T47D (cell line): ENCODE measurements at places on chromosomes 7 and 10.

GRCh38 chr10:91220954-91221675, 652 bp downstream of the PCGF5 start:
- DNase-seq: peak; percentile 54

GRCh38 chr7:57415326-57415725, 34.7 kb upstream of the ZNF716 start:
- DNase-seq: no peak

- DNase-seq: peak; percentile 28
Observed at GRCh38 chr10:52818019-52818418, 45.4 kb upstream of the MBL2 start.

DNA sequence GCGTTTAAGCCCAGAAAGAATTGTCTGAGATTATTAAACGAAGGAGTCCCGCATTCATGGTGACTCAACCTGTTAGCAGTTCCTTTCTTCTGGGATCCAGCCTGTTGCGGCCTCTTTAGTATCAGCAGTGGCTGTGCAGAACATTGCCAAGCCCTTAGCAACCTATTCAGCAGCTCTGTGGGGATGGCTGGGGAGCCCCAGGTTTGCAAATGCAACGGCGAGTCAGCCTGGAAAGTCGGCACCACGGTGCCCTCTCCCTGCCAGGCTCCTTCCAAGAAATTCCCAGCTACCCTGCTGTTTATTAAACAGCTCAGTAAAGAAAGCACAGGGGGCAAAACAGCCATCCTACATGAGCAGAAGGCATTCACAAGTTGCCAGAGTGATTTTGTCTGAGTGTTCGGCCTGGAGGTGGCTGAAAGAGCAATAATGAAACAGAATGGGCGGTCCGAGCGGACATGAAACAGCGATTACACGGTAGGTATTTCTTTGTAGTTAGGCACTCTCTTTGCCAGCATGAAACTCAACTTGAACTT, 198.3 kb downstream of the BAMBI start:
- DNase-seq: no peak

GRCh38 chr7:127578036-127578684, 7.2 kb downstream of the GCC1 start:
- DNase-seq: no peak

DNA sequence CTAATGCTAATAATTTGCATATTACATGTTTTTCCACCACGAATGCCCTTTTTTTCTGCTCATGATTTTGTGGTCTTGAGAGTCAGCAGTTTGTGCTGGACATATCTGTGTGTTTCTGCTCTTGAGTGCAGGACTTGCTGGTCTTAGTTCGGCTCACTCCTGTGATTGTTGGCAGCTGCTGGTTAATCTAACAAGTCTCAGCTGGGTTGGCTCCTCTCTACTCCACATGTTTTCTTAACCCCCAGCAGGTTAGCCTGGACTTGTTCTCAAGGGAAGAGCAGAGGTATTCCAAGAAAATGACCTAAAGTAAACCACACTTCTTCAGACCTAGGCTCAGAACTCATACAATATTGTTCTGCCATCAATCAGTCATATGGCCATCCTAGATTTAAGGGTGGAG, 1238.9 kb downstream of the XPNPEP1 start:
- DNase-seq: no peak

GRCh38 chr10:14617852-14618251, 156.8 kb downstream of the FAM107B start:
- DNase-seq: no peak

DNA sequence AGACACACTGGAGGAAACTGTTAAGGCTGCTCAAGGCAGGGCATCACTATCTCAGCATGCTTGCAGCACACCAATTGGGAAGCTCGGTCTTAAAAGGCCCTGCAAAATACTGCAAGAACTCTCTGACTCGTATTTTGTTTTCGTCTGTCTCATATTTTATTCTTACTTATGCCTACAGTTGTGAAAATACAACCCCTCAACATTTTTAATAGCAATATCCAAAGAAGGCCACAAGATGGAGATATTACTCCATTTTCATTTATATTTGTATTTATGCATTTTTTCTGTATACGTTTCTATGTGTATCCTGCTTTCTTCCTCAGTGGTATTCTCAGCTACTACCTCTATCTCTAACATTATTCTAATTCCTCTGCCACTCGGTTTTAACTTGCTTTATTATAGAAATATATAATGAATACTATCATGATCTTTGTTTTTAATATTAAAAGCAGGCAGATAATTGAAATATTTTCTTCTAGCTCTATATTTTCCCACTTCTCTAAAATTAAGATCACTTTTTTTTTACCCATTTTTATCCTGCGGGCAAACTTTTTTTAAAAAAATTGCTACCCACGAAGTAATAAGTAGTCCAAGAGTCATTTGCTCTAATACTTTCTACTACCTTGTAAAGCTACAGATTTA, 10.0 kb downstream of the DNAJC1 start:
- DNase-seq: peak; percentile 37

GRCh38 chr7:64602086-64602485, 39.2 kb upstream of the ZNF680 start:
- DNase-seq: no peak

- DNase-seq: no peak
Observed at GRCh38 chr10:60236869-60237524, 152.7 kb downstream of the ANK3 start.

- DNase-seq: no peak
Observed at GRCh38 chr10:75647675-75648074, 216.3 kb downstream of the LRMDA start.

GRCh38 chr7:131234719-131235488, 92.8 kb upstream of the MKLN1 start:
- DNase-seq: no peak

DNA sequence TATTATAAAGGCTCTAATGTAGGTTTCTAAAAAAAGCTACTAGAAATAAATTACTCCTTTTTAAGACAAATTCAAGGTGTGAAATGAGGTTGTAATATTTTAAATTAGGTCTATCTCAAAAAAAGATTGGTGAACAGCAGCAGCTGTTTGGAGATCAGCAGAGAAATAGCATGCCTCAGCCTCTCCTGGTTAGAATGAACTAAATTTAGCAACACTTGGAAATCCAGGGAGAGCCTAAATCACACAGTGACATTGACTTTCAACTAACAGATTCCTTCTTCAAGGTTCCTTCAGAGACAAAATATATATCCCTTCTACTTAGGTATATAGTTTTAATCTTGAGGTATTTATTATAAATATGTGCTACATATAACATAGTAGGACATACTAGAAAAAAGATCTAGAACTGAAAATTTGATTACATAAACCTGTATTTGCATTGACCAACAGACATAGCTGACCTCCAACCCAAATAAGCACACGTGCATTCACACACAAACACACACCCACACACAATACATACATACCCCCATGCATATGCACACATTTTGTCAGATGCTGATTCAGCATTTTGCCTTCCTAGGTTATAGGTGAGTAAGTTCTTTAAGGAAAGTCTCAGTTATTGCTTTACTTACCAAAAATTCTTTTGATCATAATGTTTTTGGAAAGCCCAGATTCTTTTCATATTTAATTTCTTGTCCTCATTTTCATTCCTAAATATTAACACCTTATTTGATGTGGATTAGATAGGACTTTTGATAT, 47.3 kb downstream of the DGKB start:
- no peak for DNase-seq

DNA sequence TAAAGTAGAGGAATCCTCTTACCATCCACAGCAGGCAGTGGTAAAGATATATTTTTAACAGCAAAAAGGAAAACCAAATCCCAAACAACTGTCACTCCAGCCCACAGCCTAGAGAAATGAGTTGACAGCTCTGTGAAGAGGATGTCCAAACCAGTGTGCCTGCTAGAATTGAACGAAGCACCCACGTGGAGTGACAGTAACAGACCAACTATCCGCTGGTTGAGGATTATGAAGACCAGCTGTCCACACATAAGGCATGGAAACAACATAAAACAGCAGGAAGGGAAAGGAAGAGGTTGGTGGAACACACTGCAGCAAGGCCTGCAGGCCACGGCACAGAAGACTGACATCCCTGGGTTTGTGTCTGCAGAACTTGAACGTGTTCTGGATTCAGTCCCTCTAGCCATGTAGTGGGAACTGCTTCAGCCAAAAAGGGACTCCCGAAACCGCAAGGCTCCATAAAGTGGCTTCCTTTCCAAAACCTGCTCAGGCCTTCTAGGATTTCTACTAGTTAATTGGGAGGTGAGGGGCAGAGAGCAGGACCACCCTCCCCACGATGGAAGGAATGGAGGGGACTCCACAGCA, 324.4 kb downstream of the BICC1 start:
- no peak for DNase-seq

GRCh38 chr10:51092402-51092801, 18.1 kb downstream of the PRKG1 start:
- peak; percentile 50 for DNase-seq

DNA sequence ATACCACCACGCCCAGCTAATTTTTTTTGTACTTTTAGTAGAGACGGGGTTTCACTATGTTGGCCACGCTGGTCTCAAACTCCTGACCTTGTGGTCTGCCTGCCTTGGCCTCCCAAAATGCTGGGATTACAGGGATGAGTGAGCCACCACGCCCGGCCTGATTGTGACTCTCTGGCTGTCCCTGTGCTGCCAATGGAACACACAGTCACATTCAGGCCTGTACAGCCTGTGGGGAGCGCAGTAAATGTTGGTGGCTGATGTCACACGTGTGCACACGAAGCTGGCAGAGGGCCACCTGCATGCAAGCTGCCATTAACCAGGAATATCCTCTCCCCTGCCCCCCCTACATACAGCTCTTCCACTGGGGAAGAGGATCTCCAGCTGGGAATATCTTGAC, 22.1 kb downstream of the POLL start:
- DNase-seq: no peak

DNA sequence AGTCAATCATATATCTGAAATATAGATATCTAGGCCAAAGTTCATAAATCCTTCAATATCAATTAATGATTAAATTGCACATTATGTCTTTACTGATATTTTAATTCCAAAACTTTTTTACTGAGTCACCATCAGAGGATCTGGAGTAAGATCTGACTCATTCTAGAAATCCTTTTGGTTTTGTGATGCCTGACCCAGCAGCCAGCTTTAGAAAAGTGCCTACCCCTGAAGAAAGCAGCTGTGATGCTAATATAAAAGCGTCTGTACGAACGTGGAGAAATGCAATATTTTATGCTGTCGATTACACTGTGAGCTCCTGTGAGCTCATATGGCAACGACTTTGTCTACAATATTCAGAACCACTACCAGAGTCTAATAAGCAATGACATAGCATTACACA, 142.5 kb upstream of the LRRTM3 start:
- no peak for DNase-seq

DNA sequence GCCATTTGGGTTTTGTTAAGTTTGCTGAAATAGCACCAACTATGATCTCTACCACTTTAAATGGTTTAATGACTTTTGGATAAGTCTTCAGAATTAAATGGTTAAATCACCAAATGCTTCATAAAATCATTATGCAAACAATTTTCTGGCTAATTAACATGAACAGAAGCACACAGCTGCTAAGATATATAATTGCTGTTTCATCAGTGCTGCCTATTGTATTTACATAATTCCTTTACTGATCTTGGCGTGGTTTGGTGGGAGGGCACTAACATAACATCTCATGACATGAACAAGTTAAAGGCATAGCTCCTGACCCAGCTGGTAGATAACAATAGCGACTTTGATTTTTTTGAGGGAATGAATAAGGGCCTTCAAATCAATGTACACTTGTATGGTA, 94.1 kb downstream of the FZD1 start:
- DNase-seq: no peak

DNA sequence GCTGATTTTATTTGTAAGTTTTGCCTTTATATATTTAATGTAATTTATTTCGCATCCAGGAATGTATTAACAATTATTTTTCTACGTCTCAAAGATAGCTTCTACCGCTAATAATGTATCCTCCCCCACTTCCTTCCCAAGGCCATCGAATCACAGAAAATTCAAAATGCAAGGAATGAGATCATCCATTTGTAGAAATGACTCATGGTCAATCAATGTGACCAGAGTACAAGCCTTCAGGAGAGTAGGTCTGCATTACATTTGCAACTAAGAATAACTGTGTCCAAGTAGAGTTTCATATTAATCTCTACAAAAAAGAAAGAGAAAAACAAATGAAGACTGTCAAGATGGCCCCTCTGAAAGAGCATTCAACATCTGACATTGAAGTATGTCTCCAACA, 205.9 kb upstream of the PHF14 start:
- DNase-seq: no peak

DNA sequence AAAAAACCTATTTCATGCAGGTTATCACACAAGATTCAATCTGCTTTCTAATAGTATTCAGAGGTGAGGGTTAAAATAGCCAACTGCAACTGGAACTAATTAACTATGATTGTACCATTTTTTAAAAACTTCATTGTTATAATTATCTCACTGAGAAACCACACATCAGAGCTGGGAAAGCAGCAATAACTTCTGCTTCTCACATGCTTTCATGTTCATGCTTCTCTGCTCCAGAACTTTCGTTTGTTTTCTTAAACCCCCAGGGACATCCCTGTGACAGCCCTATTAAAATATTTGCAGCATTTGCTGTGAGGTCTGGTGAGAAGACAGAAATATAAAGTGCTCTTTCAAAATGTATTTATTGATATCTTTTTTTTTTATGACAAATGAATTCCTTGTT, 389.0 kb upstream of the SORCS1 start:
- no peak for DNase-seq

- DNase-seq: no peak
Observed at GRCh38 chr10:28778524-28778923, 101.2 kb downstream of the BAMBI start.

- no peak for DNase-seq
Observed at GRCh38 chr7:51310131-51310583, 6.5 kb downstream of the COBL start.

GRCh38 chr10:86403183-86403797, 36.7 kb upstream of the GRID1 start:
- DNase-seq: peak; percentile 46

DNA sequence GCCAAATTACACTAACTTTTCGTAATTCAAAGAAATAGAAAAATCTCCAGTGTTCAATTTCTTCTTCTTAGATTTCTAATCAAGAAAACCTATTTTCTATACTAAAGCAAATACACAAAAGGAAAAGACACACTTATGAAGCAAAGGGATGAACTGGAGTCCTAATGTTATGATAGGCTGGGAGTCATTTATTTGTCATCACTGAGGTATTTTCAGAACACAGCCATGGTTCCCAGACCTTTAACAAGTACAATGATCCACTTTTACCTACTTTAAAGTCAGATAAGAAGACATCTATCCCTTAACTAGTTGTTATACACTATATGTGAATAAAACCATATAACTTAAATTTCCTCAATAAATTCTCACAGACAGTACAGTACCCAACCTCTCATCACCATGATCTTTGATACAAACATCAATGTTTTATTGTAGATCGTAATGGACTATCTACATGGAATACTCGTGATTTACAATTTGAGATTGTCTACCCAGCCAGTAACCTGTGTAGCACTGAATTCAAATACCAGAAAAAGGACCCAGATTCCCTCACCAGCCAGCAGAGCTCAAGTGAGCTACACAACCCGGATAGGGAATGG, 12.5 kb downstream of the ASNS start:
- no peak for DNase-seq

DNA sequence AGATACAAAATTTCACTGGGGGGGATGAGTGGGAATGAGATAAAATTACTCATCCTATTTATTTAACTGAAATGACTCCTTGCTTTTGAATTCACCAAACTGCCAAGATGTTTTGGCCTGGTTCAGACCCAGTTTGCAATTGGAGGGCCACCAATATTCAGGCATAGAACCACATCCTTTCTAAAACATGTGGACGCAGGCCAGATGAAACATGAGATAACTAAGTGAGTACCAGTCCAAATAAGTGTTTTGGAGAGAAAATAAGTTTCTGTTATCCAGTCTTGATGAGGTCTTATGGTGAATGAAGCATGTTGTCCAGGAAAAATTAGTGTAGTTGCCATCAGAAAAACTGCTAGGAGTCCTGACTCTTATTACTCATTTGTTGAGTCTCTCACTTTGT, 36.3 kb upstream of the PDK4 start:
- no peak for DNase-seq
